ENCODE measurements at places on chromosomes 4 and X.

DNA sequence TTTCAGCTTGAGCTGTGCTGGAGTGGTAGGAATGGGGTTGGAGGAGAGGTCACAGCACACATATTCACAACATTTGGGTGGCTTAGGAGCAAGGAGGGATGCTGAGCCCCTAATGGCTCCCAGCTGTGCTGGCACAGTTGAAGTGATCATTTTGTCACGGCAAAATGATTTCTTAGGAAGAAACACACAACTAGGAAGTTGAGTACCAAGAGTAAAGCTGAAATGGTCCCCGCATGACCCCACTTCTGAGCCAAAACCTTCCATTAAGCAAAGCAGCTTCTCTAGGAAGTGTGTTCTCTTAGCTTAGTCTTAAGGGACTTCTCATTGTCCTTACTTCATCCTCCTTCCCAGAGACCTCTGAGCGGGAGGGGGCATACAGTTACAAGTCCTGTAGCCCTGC is 12.6 kb downstream of the CAPN6 start:
- no peak for DNase-seq

DNA sequence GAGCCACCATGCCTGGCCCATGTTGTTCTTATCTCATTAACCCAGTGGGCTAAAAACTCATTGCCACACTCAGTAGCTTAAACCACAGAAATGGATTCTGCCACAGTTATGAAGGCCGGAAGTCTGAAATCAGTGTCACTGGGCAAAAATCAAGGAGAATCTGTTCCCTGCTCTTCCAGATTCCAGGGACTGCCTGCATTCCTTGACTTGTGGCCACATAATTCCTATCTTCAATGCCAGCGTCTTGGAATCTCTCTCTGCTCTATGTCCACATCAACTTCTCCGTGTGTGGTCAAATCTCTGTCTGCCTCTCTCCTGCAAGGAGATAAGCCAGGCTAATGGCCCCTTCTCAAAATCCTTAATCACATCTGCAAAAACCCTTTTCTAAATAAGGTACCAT is 4.1 kb upstream of the WFS1 start:
- no peak for DNase-seq

- no peak for DNase-seq
Measured at GRCh38 chr4:4560642-4561041, 18.8 kb upstream of the STX18 start.

- no peak for DNase-seq
Measured at GRCh38 chr4:94436512-94436911, 15.2 kb upstream of the PDLIM5 start.

GRCh38 chr4:10482913-10483312 is 25.7 kb upstream of the ZNF518B start:
- DNase-seq: no peak

GRCh38 chr4:149136951-149137620 is 678.6 kb downstream of the IQCM start:
- DNase-seq: no peak

GRCh38 chr4:97105347-97106099 is 1037.8 kb downstream of the STPG2 start:
- DNase-seq: no peak

DNA sequence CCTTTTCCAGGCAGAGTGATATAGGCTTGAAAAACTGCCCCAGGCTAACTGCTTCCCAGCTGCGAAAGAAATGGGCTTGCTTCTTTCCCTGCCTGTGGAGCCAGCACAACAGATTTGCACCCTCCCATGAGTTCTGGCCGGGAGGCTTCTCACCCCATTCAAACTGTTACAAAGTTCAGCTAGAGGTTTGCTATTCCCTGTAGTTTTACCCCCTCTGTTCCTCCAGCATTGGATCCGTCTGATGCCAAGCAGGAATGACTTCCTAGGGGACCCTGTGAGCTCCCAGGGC is 87.6 kb upstream of the NDST4 start:
- DNase-seq: no peak

DNA sequence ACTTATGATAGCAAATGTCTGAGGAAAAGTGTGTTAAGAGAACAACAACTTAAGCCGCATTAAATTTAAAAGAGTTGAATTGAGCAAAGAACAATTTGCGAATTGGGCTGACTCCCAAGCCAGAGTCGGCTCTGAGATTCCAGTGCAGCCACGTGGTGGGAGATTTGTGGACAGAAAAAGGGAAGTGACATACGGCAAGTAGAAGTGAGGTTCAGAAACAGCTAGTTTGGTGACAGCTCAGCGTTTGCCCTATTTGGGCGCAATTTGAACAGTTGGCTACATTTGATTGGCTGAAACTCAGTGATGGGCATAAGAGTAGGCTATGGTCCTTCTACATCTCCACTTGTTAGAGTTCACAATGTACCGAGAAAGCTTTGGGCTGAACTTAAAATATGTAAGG is 124.0 kb downstream of the PRKX start:
- no peak for DNase-seq

DNA sequence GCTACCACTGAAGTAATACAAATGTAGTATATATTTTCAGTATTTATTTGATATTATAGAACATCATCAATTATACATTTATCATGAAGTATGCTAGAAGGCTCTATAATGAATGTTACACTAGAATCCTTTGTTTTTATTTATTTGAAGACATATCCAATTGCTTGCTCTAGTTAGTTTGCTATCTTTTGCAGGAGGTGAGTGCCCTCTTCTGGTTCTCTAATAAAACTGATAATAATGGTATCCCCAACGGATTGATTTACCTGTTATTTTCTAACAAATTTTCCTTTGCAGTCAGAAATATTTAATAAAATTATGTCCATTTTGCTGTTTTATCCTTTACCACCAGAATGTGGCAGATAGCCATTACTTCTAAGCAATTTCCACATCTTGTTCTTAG is 274.3 kb upstream of the TACR3 start:
- DNase-seq: no peak

- no peak for DNase-seq
Measured at GRCh38 chr4:179398414-179398813, 1956.2 kb upstream of the AGA start.

- no peak for DNase-seq
Measured at GRCh38 chr4:31461421-31461820, 741.3 kb downstream of the PCDH7 start.

- DNase-seq: no peak
Measured at GRCh38 chr4:143512978-143513313, 556 bp upstream of the SMARCA5 start.

- no peak for DNase-seq
Measured at GRCh38 chrX:47497271-47497888, 14.4 kb upstream of the ZNF41 start.

GRCh38 chr4:6013564-6013963 is 4.7 kb downstream of the C4orf50 start:
- DNase-seq: no peak

- no peak for DNase-seq
Measured at GRCh38 chr4:89213382-89213701, 94.3 kb downstream of the GPRIN3 start.

DNA sequence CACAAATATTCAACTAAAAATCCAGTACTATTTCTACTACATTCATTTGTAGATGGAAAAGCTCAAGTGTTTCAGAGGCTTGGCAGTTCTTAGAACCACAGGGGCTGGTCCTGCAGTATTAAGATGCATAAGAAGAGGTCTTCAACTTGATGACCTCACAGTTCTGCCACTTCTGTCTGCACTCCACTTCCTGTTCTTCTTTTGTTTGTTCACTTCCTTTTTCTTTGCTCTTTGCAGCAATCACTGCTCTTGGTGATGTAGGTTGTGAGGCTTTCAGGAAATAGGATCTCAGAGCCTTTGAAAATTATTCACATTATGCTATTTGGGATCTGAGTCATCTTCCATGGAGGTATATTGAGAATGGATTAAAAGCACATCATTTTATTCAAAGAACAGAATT is 602.0 kb upstream of the CPEB2 start:
- no peak for DNase-seq

DNA sequence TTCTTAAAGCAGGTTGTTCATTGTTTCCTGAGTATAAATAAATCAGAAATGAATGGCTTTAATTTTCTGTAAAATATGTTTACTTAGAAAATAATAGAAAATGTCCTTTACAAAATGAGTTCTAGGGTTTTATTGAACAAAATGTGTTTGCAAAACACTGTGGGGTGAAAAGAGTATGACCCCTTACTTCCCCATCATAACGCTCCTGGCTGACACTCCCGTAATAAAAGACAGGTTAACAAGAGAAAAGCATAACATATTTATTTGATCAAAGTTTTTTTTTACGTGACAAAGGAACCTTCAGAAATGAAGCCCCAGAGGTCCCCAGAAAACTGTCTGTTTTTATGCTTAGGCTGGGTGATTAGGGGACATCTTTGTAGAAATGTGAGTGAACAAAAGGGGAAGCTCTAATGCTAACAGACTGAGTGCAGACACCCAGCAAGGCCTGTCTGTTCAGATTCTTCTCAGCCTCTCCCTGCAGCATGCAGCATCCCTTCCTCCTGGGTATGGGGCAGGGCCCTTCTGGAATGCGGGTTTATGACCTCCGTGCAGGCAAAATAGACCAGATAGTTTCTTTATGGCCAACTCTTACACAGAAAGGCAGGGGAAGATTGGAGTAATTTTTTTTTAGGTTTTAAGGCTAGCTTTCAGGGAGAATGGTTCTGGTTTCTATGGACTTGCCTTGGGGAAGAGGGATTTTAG is 26.1 kb downstream of the ZFP42 start:
- DNase-seq: no peak

DNA sequence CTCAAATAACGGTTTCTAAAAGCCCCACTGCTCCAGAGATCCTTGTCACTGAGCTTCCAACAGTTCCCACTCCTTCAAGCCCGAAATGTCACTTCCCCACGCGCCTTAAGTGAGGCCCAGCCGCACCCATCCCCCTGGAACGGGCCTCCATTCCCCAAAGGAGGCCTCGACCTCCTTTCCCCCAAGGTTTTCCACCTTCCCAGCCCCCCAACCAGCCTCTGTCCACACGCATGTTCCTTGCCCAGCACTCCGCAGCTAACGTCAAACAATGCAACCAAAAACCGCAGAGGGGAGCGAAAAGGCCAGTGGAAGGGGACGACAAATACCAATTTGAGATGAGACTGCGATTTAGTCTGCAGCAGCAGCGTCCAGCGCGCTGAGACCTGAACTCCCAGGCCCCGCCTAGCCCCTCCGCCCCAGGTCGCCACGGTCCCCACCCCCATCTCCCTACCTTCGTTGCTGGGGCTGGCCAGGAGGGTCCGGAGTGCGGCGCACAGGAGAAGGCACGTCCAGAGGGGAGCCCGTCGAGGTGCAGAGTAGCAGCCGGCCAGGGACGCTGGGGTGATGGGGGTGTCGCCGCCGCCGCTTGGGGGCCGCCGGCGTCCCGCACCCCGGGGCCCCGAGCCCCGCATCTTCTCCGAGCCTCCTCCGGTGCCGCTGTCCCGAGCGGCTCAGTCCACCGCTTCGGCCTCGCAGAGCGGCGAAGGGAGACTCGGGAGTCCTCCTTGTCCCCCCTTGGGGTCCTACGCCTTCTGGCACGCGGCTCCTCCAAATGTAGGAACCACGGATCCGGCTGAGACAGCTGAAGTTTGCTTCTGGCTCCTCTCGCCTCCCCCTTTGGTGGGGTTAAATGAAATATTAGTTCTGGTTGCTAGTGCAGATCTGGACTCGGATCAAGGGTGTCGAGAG is 924 bp downstream of the EPHA5 start:
- DNase-seq: no peak

- no peak for DNase-seq
Measured at GRCh38 chr4:184668511-184669114, 19.1 kb downstream of the PRIMPOL start.

GRCh38 chr4:79042079-79042674 is 102.9 kb upstream of the PAQR3 start:
- no peak for DNase-seq

GRCh38 chrX:150038986-150039599 is 100.8 kb upstream of the EOLA2 start:
- DNase-seq: no peak
